ENCODE measurements at places on chromosomes 11 and 22.

DNA sequence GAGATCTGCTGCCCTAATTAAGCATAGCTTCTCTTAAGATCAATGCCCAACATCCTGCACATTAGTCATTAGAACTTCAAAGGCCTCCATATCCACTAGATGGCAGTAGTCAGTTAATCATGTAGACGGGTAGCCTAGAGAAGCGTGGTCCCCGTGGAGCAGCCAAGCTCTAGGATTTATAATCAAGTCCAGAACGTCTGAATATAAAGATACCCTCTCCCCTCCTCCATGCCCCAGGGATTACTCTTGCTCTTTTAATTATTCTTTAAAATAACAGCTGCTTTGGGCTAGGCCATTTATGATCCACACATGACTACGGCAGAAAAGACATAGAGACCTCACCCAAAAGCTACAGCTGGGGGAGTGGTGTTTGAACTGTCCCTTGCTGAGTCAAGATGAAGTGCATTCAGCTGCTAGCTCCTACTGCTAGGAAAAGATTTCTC is 327.6 kb upstream of the PLET1 start:
- DNase-seq = peak; percentile 89

- no peak for DNase-seq
These were observed 504.2 kb downstream of the SOX6 start for GRCh38 chr11:15852179-15852578.

GRCh38 chr11:65504674-65505465 is 6.0 kb downstream of the MALAT1 start:
- no peak for DNase-seq

DNA sequence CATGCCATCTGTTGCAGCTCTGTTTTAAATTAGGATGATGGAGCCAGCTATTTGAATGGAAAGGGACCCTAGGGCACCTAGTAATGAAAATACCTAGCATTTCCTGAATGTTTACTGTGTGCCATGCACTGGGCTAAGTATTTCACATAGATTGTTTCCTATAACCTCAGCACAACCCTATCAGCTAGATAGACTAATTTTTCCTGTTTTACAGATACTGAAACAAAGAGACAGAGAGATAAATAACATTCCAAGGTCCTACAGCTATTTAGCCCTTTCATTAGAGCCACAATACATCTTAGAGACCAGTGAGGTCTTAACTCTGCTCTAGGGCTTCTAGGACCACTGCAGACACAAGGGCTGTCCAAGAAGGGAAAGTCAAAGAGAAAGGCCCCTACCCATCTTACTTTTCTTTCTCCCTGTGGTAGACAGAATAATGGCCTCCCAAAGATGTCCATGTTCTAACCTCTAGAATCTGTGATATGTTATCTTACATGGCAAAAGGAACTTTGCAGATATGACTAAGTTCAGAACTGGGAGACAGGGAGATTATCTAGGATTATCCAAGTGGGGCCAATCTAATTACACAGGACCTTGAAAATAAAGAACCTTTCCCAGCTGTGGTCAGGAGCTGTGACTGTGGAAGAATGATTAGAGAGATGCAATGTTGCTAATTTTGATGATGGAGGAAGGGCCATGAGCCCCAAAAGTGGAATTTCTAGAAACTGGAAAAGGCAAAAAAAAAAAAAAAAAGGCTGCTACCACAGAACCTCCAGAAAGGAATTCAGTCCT is 157.0 kb downstream of the CCDC34 start:
- DNase-seq = no peak

- no peak for DNase-seq
These were observed 29.6 kb downstream of the PRDM10 start for GRCh38 chr11:129973068-129973467.

DNA sequence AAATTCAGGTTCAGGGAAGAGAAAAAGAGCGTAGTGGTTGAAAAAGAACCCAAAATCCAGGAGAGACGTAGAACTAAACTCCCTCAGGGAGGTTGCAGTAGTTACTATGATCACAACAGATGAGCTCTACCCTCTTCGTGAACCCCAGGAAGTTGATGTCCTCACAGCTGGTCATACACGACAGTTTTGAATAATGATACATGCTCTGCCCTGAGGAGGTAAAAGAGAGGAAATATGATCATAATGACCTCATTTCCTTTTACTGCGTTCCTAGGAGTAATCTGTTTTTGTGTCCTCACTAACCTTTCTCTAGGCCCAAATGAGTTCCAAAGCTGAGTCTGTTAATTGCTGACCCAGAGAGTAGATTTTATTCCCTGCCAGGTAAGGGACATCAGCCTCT is 1.3 kb downstream of the PATE2 start:
- no peak for DNase-seq

GRCh38 chr22:39315389-39315788 is 4.0 kb downstream of the RPL3 start:
- no peak for DNase-seq

GRCh38 chr22:41772645-41773044 is 27.8 kb upstream of the CCDC134 start:
- no peak for DNase-seq

DNA sequence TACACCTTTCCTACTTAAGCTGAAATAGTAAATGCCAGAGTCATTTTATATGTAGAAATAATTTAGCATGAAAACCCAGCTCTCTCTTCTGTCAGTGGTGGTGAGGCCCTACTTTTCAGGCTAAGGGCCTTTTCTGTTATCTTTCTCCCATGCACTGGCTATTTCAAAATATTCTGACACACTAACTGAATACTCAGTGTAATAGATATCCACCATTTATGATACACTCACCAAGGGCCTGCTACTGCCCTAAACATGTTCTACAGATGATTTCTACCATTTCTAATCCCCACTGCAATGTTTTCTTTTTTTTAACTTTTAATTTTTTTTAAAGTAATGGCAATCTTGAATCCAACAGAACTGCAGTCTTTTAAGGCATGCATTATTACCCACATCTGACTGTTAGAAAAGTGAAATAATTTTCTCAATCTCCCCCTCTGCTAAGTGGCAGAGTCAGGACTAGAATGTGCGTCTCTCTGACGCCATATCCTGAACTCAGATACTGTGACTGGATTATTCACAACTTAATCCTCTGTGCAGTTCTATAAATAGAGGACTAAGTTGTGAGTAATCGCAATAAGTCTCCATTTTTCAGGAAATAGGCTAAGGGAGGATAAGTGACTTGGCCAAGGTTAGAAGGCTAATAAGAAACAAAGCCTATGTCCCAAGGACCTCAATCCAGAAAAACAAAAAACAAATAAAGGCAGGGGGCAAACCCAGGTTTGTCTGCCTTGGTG is 44.0 kb downstream of the GRAMD1B start:
- DNase-seq = no peak

- no peak for DNase-seq
These were observed 1.8 kb downstream of the MTA2 start for GRCh38 chr11:62599901-62600300.

DNA sequence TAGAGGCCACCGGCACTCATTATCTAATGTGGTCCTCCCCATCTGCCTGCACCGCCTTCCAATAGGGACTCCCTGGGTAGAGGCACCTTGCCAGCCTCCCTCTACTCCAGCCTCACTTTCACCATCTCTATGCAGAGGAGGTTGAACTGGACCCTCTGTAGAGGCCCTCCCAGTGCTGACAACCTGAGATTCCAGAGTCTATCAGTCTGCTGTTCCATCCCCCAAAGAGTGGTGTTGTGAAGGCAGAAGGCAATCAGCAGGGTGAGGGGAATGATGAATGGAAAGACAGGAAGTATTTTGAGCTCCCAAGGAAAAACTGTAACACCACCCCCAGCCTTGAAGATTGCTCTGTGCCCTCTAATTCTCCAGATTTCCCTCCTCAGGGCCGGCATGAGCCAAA is 77.9 kb downstream of the THAP12 start:
- DNase-seq = no peak

Measured in NCI-H1092 (cell line).